ENCODE measurements at places on chromosomes 2 and 18. TPM values are rescaled to one million over a fixed set of nuclear protein-coding genes. Genes with fewer than 3 reads are reported as not detected.

The SNTG2 gene
- polyA plus RNA-seq, result 1.0 TPM

GRCh38 chr2:141062031-141062430 lies 1068.8 kb downstream of the LRP1B start:
- no peaks in the 10 kb centered on the region for H3K36me3 ChIP-seq
- H3K27ac ChIP-seq, result no peak overlapping the region
- H3K27me3 ChIP-seq, result no peaks in the 10 kb centered on the region
- peaks cover 10% of the 10 kb centered on the region for H3K4me1 ChIP-seq
- no peak overlapping the region for H3K4me3 ChIP-seq
- DNase-seq, result no peak

The AQP12B gene
- polyA plus RNA-seq, result 0.50 TPM

DNA sequence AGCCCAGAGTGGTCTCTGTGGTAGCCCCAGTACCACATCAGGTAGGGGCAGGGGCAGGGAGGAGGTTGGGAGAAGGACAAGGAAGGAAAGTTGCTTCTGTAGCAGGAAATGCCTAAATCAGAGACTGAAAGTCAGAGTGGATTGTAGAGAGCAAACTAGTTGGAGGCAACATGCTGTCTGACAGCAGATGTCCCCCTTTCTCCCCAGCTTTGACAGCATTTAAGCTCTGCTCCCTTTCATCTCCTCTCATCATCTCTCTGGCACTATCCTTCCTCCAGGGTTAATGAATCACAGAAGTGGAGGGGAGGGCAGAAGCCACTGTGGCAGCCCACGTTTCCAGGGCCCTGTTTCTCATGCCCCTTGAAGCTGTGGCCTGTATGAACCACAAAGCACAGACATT lies 50.4 kb downstream of the BOD1L2 start:
- H3K4me1 ChIP-seq, result no peaks in the 10 kb centered on the region
- H3K4me3 ChIP-seq, result no peak overlapping the region
- no peaks in the 10 kb centered on the region for H3K36me3 ChIP-seq
- H3K27ac ChIP-seq, result no peak overlapping the region
- no peak for DNase-seq

- no peak for DNase-seq
- peaks cover 4% of the 10 kb centered on the region for H3K27me3 ChIP-seq
- no peaks in the 10 kb centered on the region for H3K36me3 ChIP-seq
- H3K4me1 ChIP-seq, result no peaks in the 10 kb centered on the region
These were observed 105.2 kb downstream of the RAD51AP2 start for GRCh38 chr2:17413036-17413435.

The DNAJC27 gene
- 7.4 TPM for polyA plus RNA-seq

The ALLC gene
- not detected for polyA plus RNA-seq

DNA sequence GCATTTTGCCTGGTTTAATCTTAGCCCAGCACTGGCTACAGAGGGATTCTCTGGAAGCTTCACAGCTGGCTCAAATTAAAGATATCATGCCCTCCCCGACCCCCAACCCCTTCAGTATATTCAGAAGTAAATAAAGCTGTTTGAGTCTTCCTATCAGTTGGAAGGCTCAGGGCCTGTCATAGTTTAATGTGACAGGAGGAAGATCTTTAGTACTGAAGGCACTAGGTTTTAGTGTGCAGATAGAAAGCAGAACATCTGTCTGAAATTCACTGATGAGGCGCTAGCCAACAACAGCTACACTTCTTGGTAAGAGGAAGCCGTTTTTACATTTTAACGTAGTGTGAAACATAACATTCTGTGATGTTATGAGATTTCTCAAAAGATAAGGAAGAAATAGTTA lies 969.1 kb upstream of the CDH2 start:
- H3K27ac ChIP-seq, result no peak overlapping the region
- no peak overlapping the region for H3K4me3 ChIP-seq
- no peaks in the 10 kb centered on the region for H3K27me3 ChIP-seq
- DNase-seq, result no peak

The ZNF385B gene
- polyA plus RNA-seq, result 8.2 TPM

DNA sequence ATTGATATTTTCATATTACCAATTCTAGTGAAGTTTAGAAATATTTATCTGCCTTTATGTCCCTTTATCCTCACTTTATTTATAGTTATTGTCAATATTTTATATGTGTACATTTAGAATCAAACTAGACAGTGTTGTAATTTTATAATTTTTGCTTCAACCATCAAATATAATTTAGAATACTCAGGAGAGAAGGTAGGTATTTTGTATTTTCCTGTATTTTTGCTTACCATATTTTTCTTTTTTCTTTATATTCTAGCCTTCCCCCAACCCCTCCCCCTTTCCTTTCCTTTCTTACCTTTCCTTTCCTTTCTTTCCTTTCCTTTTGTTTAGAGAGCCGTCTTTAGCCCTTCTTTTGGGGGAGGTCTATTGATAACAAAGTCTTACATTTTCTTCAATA lies 140.2 kb downstream of the LRRTM1 start:
- DNase-seq, result no peak
- no peaks in the 10 kb centered on the region for H3K27me3 ChIP-seq

The DBI gene
- polyA plus RNA-seq, result 350 TPM

- H3K4me1 ChIP-seq, result no peaks in the 10 kb centered on the region
- H3K36me3 ChIP-seq, result no peaks in the 10 kb centered on the region
- no peak overlapping the region for H3K4me3 ChIP-seq
- H3K27me3 ChIP-seq, result no peaks in the 10 kb centered on the region
- H3K27ac ChIP-seq, result no peak overlapping the region
These were observed 475 bp upstream of the TWIST2 start for GRCh38 chr2:238847419-238847801.

DNA sequence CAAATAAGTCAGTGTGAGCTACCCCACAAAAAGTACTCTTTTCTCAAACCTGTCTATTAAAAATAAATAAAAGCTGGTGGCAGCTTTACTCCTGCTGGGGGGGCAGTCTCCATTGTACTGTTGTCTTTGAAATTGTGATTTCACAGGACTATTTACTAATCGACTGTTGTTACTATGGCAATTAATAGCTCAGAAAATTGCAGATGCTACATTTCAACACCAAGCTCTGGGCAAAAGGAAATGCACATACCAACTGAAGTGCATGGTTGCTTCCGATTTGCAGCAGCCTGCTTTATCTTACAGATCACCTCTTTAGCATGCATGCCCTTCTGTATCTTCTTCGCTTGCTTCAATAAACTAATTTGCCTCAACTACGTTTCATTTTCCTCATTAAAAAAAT lies 117.6 kb upstream of the DAPL1 start:
- H3K36me3 ChIP-seq, result peaks cover 17% of the 10 kb centered on the region
- no peak for DNase-seq
- no peaks in the 10 kb centered on the region for H3K27me3 ChIP-seq
- H3K4me3 ChIP-seq, result no peak overlapping the region

DNA sequence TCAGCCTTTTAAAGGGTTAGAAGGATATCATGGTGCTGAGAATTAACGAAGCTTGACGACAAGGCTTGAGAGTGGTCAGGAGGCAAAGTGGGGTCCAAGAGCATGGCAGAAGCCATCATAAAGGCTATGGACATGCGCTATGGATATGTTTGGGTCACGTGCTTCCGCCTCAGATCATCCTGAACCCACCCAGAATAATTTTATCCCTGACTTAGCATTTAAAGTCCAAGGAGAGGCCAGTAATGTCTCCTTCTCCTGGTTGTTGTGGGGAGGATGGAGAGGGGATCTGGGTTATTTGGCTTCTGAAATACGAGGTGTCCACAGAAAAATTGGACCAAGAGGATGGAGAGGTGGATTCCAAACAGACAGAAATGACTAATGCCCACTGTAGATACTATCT lies 38.8 kb upstream of the RBMS1 start:
- H3K36me3 ChIP-seq, result no peaks in the 10 kb centered on the region
- no peak overlapping the region for H3K27ac ChIP-seq
- H3K4me1 ChIP-seq, result peaks cover 7% of the 10 kb centered on the region
- no peak for DNase-seq
- H3K27me3 ChIP-seq, result no peaks in the 10 kb centered on the region
- H3K4me3 ChIP-seq, result no peak overlapping the region

DNA sequence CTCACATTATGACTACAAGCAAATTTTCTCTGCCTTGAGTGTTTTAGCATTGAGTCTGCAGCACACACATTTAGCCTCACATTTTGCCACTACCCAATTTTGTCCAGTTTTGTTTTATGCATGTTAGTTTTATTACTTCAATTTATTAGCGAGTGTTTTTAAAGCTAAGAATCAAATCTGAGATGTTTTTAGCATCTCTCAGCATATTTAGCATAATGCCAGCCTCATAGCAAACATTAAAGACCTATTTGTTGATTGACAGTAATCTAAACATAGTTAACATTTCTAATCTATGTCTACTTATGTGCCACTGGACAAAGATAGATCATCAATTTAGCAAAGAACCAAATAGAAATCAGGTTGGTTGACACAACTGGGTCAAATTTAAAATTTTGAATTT lies 94.1 kb upstream of the NXPH2 start:
- no peak overlapping the region for H3K4me3 ChIP-seq
- no peaks in the 10 kb centered on the region for H3K27me3 ChIP-seq
- H3K27ac ChIP-seq, result no peak overlapping the region
- H3K36me3 ChIP-seq, result no peaks in the 10 kb centered on the region
- no peak for DNase-seq
- H3K4me1 ChIP-seq, result no peaks in the 10 kb centered on the region

DNA sequence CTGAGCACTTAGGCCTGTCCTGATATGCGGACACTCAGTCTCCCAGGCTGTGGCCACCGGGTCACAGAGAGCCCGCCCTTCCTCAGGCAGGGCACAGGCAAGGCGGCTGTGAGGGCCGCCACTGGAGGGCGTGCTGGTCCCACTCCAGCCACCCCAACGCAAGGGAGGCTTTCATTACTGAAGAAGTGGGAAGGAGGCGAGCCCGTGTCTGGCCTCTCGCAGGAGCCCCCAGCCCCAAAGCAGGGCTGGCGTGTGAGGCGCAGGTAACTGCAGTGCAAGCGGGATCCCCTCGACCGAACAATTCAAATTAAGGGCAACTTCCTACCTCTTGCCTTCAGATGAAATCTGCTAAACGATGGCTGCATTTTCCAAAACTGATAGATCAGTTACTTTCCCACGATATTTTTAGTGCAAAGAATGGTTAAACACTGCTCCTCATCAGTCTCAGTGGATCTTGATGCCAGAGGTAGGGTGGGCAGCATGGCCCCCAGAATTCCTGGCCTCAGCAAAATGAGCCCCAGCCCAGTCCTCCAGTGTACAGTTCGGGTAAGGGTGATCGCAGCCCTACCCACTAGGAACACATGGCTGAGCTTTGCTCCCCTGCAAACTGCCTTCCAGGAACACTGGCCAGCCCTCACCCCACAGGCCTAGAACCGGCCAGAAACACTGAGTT lies 97.2 kb downstream of the SEPTIN10 start:
- no peaks in the 10 kb centered on the region for H3K4me1 ChIP-seq
- H3K4me3 ChIP-seq, result no peak overlapping the region
- H3K27me3 ChIP-seq, result no peaks in the 10 kb centered on the region
- H3K27ac ChIP-seq, result no peak overlapping the region
- no peaks in the 10 kb centered on the region for H3K36me3 ChIP-seq

Data from cardiac muscle cell (in vitro differentiated cells and primary cell).